ENCODE measurements at places on chromosomes 1 and 21.

DNA sequence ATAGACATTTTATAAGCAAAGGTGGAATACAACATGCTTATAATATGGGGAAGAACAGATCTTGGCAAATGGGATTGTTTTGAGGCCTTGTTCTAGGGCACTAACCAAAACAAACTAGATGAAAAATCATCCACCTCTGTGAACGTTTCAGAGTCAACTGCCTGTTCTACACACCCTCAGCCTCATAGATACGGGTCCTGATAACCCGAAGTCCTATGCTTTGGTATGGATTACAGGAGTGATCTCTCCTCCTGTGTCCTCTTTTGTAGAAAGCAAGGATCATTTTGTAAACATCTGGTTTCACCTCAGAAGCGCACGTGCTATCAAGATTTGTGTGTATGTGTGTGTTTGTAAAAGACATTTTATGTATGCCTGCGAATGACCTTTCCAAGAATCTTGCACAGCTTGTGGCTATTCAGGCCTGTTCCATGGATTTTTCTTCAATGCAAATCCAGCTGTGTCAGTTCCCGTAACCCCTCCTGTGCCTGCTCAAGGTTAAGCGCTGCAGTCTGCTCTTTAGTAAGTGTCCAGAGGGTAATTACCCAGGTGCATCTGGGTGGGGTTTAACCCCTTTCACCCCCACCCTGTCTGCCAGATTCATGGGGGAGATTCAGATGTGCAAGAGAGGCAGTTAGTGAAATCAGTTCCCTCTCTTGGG is 132.4 kb downstream of the ROR1 start:
- DNase-seq: no peak

GRCh38 chr1:160504651-160505050 is 18.4 kb downstream of the SLAMF6 start:
- no peak for DNase-seq

- DNase-seq: peak; percentile 42
Observed at GRCh38 chr1:181179987-181180365, 91.5 kb downstream of the IER5 start.

- no peak for DNase-seq
Observed at GRCh38 chr1:6179564-6180175, 451 bp downstream of the CHD5 start.

- no peak for DNase-seq
Observed at GRCh38 chr1:97739596-97740103, 181.2 kb downstream of the DPYD start.

DNA sequence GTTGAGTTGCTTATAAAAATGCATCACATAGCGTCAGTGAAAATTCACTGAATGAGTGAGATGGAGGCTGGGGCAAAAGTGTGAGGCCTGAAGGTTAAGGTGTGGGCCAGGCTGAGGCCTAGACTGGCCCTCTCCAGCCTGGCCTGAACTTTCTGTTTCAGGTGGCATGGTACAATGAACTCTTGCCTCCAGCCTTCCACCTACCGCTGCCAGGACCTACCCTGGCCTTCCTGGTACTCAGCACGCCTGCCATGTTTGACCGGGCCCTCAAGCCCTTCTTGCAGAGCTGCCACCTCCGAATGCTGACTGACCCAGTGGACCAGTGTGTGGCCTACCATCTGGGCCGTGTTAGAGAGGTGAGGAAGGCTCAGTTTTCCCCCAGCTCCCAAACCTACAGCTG is 7.1 kb downstream of the MMACHC start:
- no peak for DNase-seq

DNA sequence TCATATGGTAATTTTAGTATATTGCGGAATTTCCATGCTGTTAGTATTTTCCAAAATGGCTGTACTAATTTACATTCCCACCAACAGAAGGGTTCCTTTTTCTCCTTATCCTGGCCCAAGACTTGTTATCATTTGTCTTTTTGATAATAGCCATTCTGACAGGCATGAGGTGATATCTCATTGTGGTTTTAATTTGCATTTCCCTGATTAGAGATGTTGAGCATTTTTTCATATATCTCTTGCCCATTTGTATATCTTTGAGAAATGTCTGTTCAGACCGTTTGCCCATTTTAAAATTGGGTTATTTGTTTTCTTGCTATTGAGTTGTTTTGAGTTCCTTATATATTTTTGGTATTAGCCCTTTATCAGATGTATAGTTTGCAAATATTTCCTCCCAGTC is 14.0 kb downstream of the CAPZA1 start:
- no peak for DNase-seq

DNA sequence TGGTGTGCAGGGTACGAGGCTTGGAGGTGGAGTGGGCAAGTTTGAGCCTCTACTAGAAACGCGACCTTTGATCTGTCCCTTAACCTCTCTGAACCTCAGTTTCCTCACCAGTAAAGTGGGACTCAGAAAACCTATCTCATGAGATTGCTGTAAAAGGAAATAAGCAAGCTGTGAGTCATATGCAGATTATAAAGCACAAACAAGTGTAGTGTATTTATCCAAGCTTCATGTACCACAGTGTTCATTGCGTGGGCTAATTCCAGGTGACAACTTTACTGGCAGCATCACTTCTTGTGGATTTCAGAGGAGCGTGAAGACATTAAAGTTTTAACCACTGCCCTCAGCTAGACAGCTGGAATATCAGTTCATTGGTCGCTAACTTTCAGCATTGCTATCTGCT is 44.4 kb downstream of the ZNF697 start:
- no peak for DNase-seq

DNA sequence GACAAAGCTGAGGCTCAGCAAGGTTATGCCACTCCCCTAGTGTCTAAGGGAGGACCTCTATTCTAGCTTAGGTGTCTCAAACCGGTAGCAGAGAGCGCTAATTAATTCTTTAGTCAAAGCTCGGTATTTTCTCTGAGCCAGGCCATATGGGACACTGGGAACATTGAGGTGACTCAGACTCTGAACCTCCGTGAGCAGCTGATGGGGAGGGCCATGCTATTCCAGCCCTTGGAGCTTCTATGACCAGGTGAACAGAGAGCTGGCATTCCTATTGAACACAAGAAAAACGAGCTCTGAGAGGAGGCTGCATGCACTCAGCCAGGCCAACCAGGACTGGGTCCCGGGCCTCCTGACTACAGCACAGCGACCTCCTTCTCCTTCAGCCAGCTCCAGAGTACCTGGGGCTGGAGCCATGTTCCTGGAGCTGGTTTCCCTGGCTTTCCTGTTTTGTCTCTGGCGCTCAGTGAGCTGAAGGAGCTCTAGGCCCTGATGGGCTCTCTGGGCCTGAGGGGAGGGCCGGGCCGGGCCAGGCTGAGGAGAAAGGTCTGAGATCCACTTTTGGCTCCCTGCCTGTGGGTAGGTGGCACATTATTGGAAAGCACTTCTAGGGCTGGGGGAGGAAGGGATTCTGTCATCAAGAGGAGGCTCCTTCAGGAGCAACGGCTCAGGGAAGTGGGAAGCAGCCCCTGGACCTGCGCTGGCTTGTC is 37.0 kb downstream of the SLC9A1 start:
- DNase-seq: no peak

GRCh38 chr1:8434101-8434500 is 116.2 kb downstream of the SLC45A1 start:
- DNase-seq: no peak

- no peak for DNase-seq
Observed at GRCh38 chr1:245552331-245552730, 397.5 kb downstream of the KIF26B start.
